ENCODE measurements at places on chromosomes 2 and 18. TPM values are rescaled to one million over a fixed set of nuclear protein-coding genes. Genes with fewer than 3 reads are reported as not detected.

DNA sequence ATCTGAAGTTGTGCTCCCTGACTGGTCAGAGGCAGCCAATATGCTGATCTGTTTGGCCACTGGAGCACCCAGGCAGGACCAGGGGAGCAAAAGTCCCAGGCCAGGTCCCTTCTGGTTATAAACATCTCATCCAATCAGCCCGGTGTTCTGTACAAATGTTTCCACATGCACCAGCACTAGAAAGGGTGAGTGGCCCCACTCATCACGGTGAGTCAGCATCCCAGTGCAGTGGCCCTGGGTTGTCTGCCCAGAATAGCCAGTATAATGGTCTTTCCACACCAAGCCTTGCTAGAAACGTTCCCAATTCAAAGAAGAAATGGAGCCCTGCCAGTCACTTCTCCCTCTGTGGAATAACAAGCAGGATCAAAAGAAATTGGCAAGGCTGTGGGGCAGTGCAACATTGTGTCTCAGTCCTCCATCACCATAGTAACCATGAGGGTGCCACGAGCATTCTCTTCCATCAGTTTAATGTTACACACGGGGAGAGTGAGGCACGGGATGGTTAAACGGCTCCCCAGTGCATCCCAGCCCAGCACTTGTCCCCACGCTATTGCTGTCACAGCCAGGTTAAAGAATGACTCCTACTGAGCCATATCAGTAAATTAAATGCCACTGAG lies 174.9 kb downstream of the SEPTIN10 start:
- DNase-seq: no peak

DNA sequence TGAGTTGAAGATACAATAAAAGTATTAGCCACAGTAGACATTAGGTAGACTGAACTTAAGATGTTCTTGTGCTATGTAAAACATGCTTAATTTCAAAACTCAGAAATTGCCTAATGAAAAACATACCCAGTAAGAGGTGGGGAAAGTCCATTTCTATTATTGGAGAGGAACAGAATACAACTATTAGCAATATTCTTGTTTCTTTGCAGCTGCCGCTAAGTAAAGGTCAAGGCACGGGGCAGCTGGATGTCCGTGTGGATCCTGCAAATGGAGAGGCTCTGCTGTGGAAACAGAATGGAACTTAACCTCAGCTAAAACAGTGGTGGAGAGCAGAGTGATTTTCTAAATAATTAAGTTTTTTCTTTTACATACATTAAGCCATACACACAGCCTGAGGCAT lies 139.2 kb upstream of the ARHGAP28 start:
- DNase-seq: no peak

DNA sequence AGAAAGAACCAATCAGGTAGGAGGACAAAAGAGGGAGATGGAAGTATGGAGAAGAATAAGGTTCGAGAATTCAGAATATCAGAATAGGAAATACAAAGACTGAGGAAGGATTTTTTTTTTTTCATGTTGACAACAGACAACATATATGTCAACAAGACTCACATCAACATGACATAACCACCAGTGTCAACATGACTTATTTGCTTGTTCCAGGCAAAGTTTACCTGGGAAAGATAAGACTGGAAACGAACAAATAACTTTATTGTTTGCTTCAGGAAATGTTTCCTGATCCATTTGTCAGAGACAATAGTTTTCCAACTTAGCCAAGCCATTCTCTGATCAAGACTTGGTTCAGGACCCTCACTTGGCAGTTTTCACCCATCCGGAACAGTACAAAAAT lies 321.9 kb upstream of the NETO1 start:
- no peak for DNase-seq

DNA sequence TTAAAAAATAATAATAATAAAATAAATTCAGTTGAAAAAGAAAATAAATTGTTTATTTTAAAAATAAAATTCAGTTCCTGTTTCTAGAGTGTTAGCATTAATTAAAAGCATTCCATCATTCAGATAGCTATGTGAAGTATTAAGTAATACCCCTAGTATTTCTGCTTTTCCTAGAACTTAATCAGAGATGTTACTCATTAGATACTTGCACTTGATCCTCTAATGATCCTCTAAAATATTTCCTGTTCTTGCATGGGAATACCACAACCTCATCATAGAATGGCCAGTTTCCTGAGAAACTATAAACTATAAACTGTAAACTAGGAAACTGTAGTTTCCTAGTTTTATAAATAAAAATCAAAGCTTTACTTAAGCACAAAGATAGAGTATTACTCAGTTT lies 11.1 kb upstream of the CNNM3 start:
- DNase-seq: no peak

The ZAP70 gene
- total RNA-seq: 503 TPM
